Endodermal cell (in vitro differentiated cells): ENCODE measurements at places on chromosomes 7 and 10. TPM values are rescaled to one million over a fixed set of nuclear protein-coding genes. Genes with fewer than 3 reads are reported as not detected.

- peak; percentile 56 for DNase-seq
Observed at GRCh38 chr10:9010093-9010492, 955.6 kb downstream of the GATA3 start.

GRCh38 chr7:2705371-2706096 is 17.5 kb downstream of the AMZ1 start:
- peak; percentile 35 for DNase-seq

GRCh38 chr10:103442031-103442461 is 10.1 kb downstream of the CALHM2 start:
- DNase-seq, result no peak

DNA sequence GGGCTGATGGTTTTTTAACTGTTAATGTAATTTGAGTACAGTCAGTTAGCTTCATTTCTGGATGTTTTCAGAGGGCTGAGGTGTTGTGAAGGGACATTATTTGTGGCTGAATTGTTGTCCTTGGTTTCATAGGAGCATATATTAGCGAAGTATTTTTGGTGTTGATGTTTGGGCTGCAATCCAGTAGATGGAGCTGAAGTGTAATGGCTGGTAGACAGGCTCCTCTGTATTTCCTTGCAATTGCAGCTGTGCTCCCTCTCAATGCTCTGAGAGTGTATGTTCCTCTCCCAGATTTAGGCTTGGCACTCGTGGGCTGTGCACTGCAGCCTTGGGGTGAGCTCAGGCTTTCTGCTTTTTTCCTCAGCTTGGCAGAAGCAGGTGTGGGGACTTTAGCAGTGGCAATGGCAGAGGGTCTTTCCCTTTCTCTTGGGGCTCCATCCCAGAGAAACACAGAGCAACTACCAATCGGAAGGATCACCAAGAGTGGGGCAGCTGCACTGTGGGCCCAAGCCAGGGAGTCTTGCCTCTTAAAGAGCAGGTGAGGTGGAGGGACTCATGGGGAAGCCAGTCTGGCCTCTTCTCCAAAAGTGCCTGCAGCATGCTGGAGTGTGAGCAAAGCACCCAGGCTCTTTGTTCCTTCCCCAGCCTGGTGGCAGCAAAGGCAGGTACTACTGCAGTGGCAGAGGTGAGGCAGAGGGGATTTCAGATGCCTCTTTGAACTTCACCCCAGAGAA is 544.4 kb downstream of the SH2D4B start:
- peak; percentile 65 for DNase-seq

DNA sequence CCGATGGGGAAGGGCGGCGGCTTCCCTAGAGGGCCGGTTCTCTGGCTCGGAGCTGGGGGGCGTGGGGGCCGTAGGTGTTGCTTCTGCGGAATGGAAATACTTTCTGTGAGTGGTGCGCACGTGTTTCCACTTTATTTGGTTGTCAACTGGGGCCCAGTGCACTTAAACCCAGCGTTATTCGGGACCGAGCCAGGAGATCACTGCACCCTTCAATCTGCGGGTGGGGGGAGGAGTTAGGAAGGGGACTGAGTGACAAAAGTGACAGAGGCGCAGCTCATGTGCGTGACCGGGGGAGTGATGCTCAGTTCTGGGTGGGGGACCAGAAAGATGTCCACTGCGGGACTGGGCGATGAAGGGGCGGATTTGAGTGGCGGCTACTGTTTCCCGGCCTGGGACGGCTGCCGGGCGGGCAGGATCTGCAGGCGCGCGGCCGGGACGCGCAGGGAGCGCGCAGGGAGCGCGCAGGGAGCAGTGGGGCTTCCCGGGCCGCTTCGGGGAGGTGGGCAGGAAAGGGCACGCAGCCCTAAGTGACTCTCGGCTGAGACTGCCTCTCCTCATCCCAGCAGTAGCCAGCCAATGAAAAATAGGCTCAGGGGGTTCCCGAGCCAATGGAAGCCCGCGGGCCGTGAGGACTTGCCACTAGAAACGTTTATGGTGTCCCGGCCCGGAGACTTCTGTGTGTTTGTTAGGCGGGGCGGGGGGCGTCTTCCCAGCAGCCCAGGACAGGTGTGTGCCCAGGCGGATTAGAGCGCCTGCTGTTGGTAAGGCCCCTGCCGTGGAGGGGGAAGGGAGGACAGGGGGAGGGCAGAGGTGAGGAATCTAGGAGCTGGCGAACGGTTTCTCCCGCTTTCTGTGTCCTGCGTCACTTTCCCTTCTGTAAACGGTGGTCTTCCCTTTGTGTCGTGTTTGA is 54.3 kb upstream of the KDM7A start:
- peak; percentile 98 for DNase-seq

DNA sequence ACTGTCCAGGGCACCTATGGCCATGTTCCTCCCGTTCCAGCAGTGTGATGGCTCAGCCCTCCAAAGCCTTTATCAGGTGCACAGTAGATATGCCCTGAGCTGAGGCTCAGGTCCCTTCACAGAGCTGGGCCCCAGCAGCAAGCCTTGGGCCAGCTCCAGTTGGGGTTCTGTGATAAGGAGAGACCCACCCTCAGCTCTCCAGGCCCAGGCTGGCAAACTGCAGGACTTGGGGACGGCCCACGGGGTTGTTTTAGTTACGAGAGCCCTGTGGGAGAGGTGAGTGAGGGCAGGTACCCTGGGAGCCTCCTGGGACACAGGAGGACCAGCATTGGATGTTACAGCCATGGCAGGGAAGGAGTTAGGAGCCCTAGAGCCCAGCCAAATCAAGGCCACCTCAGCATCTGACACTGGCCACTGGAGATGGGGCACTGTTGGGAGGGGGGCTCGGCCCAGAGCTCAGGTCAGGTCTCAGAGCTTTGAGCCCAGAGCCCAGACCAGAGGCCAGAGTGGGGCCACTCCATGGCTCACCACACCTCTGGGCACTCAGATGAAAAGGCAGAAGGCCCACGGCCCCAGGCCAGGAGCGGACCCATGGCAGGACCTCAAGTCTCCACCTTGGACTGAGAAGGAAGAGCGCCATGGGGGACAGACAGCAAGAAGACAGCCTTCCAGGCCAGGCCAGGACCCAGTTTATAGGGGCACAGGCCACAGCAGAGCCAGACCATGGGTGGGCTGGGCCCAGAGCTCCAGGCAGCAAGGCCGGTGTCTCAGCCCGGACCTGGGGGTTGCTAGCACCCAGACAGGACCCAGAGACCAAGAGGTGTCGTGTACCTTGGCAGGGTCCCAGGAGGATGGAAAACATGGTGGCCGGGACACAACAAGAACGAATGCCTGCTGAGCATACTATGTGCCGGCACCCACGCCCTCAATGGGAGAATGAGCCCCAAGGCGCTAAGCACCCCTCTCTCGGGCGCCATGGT is 12.8 kb downstream of the GRID1 start:
- DNase-seq, result no peak

NUTM2B gene
- 0.63 to 0.73 TPM in 2 of 3 replicates, not detected in the other for total RNA-seq

TUBAL3 gene
- total RNA-seq, result not detected in 2 replicates

GRCh38 chr7:30396389-30396788 is 82.2 kb downstream of the NOD1 start:
- no peak for DNase-seq

DNA sequence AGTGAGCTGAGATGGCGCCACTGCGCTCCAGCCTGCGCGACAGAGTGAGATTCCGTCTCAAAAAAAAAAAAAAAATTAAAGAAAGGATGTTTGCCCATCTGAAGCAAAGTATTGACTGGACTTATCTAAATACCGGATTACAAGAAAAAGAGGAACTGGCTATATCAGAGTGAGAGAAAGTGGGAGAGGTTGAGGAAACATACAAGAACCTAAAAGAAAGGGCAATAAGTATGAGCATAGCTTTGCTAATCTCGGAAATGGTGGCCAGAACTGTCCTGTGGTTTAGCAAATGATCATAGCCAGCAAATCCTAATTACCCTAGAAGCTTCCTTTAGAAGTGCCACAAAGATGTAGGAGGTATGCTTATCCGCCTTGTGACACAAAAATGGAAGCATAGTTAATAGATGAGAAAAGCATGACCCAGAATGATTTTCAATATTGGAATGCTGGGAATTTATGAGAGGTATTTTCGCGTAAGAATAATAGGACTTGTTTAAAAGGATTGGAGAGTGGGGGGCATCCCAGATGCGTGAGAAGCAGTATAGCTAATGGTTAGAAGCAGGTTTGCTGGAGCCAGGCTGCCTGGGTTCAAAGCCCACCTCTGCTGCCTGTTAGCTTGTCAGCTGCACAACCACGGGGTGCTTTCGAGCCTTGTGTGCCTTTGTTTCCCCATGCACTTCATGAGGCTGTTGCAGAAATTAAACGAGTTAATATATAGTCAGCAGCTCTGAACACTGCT is 1.2 kb upstream of the GTPBP4 start:
- no peak for DNase-seq

GRCh38 chr7:82319674-82320118 is 123.9 kb downstream of the CACNA2D1 start:
- DNase-seq, result no peak

AUTS2 gene
- total RNA-seq, result 75.6 to 77.5 TPM (median 76.8 TPM) in 3 replicates

GRM3 gene
- total RNA-seq, result 0.16 to 0.91 TPM (median 0.29 TPM) in 3 replicates

DNA sequence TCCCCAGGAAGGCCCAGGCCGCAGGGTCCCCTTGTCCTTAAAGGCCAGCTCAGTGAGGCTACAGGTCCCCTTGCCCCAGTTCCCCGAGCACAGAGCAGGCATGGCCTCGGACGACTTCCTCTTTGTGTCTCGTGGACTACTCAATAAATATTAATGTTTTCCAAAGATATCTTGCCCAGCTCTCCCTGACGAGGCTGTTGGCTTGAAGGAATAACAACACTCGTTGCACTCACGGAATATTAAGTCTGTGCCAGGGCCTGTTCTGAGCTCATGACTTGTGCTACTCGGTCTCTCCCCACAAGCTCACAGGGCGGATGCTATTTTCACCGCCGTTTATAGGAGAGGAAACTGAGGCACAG is 68.2 kb downstream of the CUX1 start:
- no peak for DNase-seq

- DNase-seq, result no peak
Observed at GRCh38 chr10:97924678-97925077, 75.0 kb downstream of the GOLGA7B start.

- no peak for DNase-seq
Observed at GRCh38 chr10:108208732-108209131, 1044.2 kb upstream of the SORCS1 start.

- DNase-seq, result no peak
Observed at GRCh38 chr7:2040893-2041270, 191.9 kb downstream of the MAD1L1 start.

DNA sequence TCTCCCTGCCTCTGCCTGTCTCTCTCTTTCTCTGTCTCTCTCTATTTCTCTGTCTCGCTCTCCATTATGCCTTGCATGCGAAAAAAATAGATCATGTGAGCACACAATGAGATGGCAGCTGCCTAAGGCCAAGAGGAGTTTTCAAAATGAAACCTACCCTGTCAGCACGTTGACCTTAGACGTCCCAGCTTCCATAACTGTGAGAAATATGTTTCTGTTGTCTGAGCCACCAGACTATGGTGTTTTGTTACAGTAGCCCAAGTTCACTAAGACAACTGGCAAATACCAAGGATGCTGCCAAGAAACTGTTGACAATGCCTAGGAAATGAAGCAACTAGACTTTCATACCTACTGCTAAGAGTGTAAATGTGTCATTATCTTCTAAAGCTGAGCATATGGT is 70.6 kb upstream of the PLXDC2 start:
- DNase-seq, result no peak

GRCh38 chr10:74052994-74053393 is 55.1 kb downstream of the VCL start:
- no peak for DNase-seq
